HFF-Myc (cell line): ENCODE measurements at places on chromosomes 6 and 20.

- no peak for DNase-seq
Observed at GRCh38 chr6:36357872-36358225, 21.2 kb upstream of the BNIP5 start.

- DNase-seq, result no peak
Observed at GRCh38 chr6:156595476-156595875, 181.7 kb upstream of the ARID1B start.

- DNase-seq, result no peak
Observed at GRCh38 chr20:61045876-61046585, 206.0 kb upstream of the CDH4 start.

- no peak for DNase-seq
Observed at GRCh38 chr6:168101590-168102314, 22.7 kb upstream of the FRMD1 start.

GRCh38 chr6:47936820-47937219, 155.0 kb downstream of the OPN5 start:
- DNase-seq, result no peak

DNA sequence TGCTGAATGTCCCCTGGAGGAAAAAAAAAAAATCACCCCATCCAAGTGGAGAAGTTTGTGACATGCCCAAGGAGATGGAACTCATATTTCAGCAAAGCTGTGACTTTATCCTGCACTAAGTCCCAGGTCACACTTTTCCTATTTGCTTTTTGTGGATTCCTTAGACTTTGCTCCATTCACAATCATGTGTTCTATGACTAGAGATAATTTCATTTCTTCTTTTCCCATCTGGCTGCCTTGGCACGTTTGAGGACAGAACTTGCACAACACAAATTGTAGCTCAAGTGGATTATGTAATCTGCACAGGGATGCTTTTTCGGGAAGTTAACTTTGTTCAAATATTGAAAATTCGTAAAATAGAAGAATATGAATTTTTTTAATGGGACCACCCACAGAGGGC, 100.7 kb upstream of the PTPN1 start:
- no peak for DNase-seq

- DNase-seq, result no peak
Observed at GRCh38 chr6:169890049-169890448, 138.6 kb downstream of the ERMARD start.

- no peak for DNase-seq
Observed at GRCh38 chr6:163776196-163776905, 361.8 kb downstream of the QKI start.

DNA sequence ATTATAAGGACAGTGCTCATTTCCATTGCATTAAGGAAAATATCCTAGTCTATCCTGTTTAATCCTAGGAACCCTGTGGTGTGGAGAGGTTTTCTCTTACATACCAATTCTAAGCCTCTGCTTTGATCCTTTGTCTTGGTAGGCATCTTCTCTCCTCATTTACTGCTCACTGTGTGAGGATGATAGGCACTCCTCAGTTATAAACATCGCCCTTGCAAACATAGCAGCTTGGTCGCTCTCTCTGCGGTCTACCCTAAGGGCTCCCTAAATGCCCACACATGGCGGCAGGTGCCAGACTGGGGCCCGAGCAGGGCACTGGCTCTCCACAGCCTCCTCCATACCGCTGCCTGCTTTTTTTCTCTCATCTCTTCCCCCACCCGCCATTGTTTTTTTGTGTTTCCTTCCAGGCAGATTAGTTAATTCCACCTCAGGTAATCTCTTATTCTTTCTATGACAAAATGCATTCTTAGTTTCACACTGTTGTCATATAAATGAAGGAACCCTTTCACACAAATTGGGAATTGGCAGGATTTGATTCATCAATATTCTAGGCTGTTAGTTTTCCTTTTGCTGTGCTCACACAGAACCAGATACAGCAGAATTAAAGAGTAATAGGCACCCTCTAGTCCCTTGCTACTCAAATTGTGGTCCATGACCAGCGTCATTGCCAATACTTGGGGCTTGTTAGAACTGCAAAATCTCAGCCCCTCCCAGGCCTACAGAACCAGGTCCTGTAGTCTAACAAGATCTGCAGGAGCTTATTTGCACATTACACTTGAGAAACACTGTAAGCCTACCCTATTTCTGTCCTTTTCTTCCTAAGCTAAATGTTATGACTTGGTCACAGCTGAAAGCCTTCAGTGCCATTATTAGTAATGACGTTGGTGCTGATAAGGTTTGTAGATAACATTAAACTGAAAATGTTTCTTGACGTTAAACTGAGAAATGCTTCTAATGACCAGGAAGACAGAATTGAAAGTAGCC, 36.3 kb downstream of the CARMIL1 start:
- DNase-seq, result no peak

- DNase-seq, result no peak
Observed at GRCh38 chr6:107764684-107765460, 59.2 kb downstream of the SCML4 start.

- DNase-seq, result peak; percentile 78
Observed at GRCh38 chr20:4026093-4026601, 10.8 kb upstream of the RNF24 start.

DNA sequence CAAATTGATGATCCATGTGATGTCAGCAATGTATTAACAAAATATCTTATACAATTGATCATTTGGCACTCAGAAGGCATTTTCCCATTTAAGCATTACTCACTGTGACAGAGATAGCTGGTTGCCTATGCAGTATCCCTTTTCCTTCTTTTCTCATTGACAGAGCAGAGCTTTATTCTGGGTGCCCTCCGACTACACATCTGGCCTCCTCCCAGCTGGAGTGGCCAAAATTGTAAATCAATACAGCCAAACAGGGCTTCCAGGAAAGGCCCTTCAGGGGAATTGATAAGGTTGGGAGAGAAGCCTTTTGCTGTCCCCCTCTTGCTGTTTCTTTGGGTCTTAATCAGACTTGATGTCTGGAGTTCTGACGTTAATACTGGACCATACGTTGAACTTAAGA, 9.6 kb upstream of the BLOC1S5 start:
- DNase-seq, result no peak

- DNase-seq, result no peak
Observed at GRCh38 chr6:82085701-82086100, 161.8 kb downstream of the IBTK start.

DNA sequence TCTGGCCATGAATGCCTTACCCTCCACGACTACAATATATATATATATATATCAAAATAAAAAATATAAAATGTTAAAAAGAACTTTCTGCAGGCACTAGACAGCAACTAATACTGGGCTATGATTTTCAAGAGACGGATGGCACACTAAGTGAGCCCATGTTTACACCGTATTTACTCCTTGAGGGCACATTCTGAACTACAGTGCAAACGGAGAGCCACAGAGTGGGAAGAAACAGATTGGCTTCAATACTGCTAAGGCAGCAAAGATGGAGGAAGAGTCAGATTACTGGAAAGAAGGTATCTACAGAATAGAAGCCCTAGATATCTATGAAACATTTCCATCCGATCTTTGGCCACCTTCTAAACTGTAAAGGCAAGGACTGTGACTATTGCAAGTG, 330.3 kb downstream of the HTR1B start:
- no peak for DNase-seq

DNA sequence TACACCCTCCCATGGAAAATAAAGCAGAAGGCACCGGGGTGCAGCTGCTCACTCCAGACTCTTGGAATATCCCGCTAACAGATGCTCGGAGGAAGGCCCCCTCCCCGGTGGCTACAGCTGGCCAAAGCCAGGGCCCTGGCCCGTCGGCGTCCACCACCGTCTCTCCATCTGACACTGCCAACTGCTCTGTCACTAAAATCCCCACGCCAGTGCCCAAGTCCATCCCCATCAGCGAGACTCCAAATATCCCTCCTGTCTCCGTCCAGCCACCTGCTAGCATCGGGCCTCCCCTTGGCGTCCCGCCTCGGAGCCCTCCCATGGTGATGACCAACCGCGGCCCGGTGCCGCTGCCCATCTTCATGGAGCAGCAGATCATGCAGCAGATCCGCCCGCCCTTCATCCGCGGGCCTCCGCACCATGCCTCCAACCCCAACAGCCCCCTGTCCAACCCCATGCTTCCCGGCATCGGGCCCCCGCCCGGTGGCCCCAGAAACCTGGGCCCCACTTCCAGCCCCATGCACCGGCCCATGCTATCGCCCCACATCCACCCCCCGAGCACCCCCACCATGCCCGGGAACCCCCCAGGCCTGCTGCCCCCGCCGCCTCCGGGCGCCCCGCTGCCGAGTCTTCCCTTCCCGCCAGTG, 143.9 kb downstream of the SOBP start:
- DNase-seq, result no peak

DNA sequence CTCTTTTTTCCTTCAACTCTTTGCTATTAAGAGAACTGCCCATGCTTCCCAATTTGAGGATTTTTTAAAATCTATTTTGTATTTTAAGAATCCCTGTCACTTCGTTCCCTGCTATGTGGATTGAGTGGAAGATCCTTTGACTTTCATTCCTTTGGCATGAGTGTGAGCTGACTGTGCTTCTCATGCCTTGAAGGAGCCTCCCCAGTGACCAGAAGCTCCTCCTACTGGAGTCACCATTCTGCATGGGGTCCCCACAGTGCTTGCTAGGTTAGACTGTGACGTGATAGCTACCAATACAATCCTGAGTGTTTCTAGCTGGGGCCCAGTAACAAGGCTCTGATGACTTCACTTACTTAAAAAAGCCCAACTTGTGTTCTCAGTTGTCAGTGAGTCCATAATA, 104.4 kb upstream of the LAMP5 start:
- no peak for DNase-seq

GRCh38 chr20:43535370-43536004, 23.3 kb upstream of the SGK2 start:
- DNase-seq, result no peak

- no peak for DNase-seq
Observed at GRCh38 chr6:102417368-102417998, 1024.0 kb downstream of the GRIK2 start.

GRCh38 chr6:95935736-95936135, 80.0 kb upstream of the FUT9 start:
- no peak for DNase-seq

GRCh38 chr6:44260451-44261297, 3.3 kb upstream of the SLC35B2 start:
- DNase-seq, result no peak

- no peak for DNase-seq
Observed at GRCh38 chr6:14312587-14312986, 195.0 kb downstream of the CD83 start.

DNA sequence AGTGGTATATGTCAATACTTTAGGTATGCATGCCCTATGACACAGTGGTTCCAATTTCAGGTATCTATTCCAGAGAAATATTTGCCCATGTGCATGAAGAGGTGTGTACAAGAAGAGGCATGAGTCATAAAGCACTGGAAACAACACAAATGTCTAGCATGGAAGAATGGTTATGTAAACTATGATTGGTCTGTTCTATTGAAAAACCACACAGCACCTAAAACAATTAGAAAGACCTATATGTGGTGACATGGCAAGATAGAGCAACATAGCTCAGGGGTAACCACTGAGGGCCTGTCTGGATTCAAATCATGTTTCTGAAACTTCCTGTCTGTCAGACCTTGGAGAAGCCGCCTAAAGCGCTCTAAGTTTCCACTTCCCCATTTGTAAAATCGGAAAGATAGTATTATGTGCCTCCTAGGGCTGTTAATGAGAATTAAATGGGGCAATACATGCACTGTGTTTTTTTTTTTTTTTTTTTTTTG, 76.0 kb upstream of the SHLD1 start:
- no peak for DNase-seq

DNA sequence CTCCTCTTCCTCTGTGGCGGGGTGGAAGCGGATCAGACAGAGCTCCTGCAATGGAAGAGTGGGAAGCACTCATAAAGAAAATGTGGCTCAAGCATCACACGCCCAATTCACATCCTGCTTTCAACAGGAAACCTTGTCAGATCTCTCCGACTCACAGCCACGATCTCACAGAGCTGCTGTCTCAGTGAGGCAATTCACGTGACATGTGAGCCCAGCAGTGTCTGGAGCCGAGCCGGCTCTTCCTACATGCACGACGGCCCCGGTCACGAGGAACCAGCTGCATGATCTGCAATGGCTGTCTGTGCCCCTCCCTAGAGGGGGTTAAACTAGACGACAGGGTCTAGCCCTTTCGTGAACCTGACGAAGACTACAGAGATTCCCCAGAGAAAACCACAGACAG, 29.5 kb upstream of the TCFL5 start:
- DNase-seq, result no peak

DNA sequence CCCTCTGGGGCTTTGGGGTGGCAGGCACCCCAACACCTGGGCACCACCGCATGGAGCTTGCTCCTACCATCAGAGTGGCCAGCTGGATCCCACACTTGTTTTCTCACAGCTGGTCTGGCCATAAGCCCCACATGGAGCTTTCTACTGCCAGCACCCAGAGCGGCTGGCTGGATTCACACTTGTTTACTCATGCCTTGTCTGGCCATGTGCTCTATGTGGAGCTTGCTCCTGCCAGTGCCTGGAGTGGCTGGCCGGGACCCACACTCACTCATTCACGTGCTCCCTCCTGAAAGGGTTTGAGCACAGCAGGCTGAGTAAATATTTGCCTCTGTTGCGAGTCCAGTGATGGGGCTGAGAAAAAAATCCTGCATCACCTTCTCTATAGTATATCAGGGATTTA, 487.0 kb downstream of the CD109 start:
- DNase-seq, result no peak

DNA sequence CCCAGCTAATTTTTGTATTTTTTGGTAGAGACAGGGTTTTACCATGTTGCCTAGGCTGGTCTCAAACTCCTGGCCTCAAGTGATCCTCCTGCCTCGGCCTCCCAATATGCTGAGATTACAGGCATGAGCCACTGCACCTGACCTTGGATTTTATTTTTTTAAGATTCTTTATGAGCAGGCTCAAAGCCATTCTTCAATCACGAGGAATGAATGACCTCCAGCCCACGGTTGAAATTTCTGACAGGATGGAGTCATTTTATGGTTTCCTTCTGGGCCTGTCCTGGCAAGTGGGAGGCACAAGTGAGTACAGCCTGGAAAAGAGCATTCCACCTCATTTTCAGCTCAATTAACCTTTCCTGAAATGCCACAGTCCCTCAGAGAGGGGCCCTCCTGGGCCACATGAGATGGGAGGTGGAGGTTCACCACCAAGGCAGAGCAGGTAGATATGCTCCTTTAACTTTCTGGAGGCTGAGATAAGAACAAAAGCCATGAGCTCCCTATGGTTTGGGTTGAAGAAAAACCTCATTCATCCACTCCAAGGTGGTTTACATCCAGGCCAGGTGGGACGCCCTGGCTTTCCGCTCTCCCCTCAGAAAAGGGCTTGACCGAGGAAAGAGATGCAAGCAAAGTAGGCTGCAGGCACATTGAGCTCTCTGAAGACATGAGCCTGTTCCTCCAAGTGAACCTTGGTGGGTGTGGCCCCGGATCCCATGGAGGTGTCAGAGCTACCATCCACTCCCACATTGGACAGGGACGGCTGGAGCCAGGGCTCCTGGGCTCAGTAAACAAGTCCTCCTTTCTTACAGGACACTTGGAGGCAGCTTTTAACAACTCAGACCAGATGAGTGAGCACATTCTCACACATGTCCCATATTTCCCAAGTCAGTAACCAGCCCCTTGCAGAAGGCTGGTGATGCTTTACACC, 208.5 kb upstream of the SSTR4 start:
- no peak for DNase-seq
